A172 (cell line): ENCODE measurements at places on chromosomes 5 and 9. TPM values are rescaled to one million over a fixed set of nuclear protein-coding genes. Genes with fewer than 3 reads are reported as not detected.
A peak's percentile ranks its signal among the peaks of the same experiment; 100 is the strongest.

The RCL1 gene
- total RNA-seq = 10.3 and 12.1 TPM in 2 replicates

The FOXD4 gene
- total RNA-seq = 0.47 and 0.65 TPM in 2 replicates

The PCDHGA1 gene
- total RNA-seq = 1.5 and 1.6 TPM in 2 replicates

The TEX48 gene
- total RNA-seq = not detected in 2 replicates

The LCN12 gene
- 0.07 and 2.2 TPM in 2 replicates for total RNA-seq

The MEGF10 gene
- total RNA-seq = 0.02 TPM in 1 of 2 replicates, not detected in the other

The IFNA21 gene
- not detected in 2 replicates for total RNA-seq

The PCDHGC4 gene
- total RNA-seq = 0.22 TPM in 1 of 2 replicates, not detected in the other

The GHR gene
- total RNA-seq = 0.53 and 1.1 TPM in 2 replicates

The FAT2 gene
- 0.22 and 0.36 TPM in 2 replicates for total RNA-seq

GRCh38 chr9:84490842-84491325, 150.3 kb upstream of the SLC28A3 start:
- DNase-seq = no peak

GRCh38 chr5:59140133-59140532, 557.3 kb downstream of the RAB3C start:
- no peak for DNase-seq

DNA sequence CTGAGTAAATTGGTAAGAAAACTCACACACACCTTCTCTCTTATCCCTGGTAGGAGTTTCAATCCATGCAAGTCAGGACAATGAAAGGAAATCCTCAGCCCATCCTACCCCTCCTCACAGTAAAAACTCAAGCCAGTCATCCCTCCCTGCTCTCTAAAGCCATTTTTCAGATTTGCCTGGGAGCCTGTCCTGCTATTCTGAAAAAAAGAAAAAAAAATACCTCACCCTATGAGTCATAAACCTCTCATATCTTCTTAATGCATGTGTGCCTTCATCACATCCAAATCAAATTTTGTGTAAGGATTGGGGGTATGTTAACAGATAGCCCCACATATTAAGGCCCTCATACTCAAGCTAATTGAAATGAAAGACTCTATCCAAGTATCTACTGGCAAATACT, 14.1 kb downstream of the UGT3A2 start:
- DNase-seq = no peak

GRCh38 chr9:113701774-113702755, 174.0 kb upstream of the ZNF618 start:
- no peak for DNase-seq

- DNase-seq = no peak
Observed at GRCh38 chr9:127809002-127809539, 6.4 kb downstream of the FPGS start.

DNA sequence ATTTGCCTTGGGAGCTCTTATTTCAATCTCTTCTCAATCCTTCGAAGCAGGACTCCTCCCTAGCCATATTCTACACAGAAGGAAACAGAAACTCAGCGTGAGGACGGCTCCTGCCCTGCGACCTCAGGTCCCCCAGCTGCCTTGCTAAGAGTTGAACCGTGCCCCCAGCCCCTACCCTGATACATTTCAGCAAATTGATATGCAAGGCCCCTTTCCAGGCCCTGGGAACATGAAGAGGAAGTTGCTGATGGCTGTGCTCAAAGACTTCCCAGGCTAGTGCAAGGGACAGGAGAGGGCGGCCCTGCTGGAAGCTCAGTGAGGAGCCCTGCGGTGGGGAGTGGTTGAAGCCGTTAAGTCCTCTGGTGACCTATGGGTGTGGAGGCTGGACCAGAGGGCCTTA, 41.5 kb downstream of the BOD1 start:
- no peak for DNase-seq

DNA sequence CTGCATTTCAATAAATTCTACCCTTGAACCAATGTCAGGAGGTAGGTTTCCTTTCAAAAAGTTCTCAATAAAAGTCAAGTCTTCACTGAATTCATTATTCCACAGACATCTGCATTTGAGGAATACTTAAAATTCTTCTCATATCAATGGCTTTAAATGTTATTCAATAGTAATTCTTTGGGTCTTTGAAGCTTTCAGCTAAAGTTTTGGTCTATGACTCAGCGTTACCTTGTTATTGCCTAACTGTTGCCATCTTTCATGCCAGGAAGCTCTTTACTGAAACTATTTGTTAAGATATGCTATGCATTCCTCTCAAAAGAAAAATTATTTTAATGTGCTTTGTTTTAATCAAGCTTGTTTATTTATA, 170.5 kb downstream of the NNT start:
- DNase-seq = peak; percentile 88

DNA sequence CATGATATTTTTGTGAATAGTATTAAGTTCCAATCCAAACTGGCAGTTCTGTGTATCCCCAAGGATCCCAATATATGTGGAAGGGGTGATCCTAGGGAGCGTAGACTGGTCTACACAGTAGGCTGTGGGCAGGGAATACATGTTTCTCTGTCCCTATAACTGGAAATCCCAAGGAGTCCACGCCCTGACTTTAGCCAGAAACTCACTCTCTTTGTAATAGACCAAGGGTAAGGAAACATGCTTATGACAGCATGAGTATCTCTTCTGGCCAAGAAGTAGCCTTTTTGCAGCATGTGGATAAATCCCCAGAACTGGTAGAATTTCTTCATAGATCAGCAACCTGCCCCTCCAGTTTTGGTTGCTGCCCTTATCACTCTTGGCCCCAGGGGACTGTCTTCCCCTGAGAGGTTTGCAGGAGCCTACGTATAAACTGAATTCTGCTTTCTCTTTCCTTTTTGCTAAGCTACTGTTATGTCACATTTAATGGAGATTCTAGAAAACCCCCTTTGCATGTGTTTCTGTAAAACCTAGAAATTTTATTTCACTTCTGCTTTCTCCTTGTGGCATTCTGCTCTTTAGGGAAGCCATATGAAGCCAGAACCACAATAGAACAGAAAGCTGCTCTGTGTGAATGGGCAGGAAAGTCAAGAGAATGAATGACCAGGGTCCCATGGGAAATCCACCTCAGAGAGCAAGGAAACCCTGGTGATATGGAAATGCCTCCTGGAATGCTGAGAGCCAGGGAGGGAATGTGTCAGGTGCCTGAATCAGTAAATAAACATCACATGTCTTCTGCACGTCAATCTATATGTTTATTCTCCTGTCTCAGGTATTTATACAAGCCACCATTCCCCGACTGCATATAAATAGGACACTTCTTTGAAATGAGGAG, 3.5 kb downstream of the IFNA2 start:
- no peak for DNase-seq

- DNase-seq = no peak
Observed at GRCh38 chr5:132840896-132841295, 10.4 kb upstream of the SHROOM1 start.

DNA sequence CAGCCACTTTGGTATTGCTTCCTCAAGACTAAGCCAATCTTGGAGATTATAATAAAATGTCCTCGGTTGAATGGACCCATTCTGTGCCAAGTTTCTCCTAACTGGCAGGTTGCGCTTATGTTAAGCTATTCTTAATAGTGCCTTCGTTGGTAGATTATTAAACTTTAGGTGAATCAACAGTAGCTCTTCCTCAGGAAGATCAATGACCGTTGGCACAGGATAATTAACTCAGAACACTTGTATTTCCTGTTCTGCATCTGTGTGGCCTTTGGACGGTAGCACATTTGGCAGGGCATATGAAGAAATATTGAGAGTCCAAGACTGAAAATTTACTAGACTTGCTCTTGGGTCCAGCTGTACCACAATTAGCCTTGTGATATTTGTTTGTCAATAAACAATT, 402.9 kb downstream of the MLLT3 start:
- no peak for DNase-seq

DNA sequence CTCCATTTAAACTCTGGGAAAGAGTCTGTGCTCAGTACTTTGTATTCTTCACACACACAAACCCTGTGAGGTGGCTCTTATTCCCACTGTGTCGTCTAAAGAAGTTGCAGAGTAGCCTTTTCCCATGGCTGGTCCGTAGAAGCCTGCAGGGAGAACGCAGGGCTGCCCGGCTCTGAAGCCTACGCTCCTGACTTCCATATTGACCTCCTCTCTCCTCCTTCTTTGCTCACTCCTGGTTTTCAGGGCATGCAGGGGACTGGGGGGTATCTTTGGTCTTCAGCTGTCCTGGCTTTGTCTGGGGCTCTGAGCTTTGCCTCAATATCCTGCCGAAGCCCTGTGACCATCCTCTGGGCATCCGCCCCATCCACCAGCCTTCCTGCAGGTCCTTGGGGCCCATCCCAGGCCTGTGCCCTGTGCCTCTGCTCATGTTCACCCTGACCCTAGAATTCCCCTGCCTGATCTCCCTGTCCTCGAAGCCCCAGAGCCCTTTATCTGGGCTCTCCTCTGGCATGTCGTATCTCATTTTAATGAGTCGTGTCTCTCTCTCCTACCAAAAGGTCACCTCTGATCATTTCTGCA, 83.8 kb upstream of the FSTL4 start:
- DNase-seq = no peak

GRCh38 chr5:52685566-52685965, 102.2 kb upstream of the ITGA1 start:
- no peak for DNase-seq

DNA sequence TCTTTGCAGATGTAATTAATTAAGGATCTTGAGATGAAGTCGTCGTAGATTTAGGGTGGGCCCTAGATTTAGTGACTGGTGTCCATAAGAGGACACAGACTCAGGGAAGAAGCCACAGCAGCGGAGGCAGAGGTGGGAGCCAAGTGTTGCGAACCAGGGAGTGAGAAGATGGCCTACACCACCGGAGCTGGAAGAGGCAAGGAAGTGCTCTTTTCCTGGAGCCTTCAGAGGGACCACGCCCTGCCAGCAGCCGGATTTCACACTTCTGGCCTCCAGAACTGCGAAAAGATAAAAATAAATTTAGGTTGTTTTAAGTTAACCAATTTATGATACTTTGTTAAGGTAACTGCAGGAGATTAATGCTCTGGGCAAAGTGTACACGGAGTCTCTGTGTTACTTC, 30.7 kb downstream of the EHMT1 start:
- DNase-seq = no peak

- DNase-seq = no peak
Observed at GRCh38 chr5:141382469-141383294, at the start of gene PCDHGA7. Gene PCDHGA7 (plus strand): TSS chr5:141382742. CDS start chr5:141382900, 158 bp downstream.

DNA sequence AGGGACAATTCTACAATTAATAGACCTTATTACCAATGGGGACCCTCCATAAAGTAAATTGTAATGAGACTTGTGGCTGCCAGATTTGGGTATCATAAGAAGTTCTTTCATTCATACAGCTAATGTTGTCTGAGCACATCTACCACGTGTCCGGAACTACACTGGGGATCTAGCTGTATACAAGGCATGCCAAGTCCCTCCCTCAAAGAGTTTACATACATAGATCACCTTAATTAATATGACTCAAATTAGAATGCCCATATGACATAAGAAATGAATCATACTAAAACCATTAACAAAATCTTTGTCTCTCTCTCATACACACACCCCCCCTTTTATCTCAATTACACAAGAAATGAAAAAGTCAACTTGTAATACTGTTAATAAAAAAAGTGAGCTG, 18.0 kb upstream of the NR4A3 start:
- DNase-seq = no peak

DNA sequence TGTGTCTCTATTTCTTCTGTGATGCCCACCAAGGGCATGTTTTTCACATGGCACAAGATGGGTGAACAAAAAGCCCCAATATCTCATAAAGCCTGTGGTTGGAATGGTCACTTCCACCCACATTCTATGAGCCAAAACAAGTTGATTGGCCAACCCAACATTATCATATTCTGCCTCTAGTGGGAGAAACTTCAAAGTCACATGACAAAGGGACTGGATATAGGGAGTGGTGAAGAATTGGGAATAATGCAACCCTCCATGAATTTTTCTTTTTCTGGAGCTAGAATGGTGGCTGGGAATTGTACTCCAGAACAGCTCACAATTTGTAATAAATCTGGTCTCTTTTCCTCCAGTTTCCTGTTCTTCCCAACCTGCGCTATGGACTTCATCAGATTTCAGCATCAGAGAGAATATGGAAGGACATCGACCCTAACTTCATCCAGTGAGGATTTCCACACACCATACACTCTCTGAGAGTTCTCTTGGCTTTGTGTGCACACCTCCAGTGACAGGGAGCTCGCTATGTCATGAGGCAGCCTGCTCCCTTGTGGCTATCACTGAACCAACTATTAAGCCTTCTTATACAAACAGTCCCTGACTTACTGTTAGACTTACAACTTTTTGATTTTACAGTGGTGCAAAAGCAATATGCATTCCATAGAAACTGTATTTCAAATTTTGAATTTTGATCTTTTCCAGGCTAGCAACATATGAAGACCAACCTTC, 12.0 kb upstream of the B4GALT1 start:
- no peak for DNase-seq

GRCh38 chr9:114083666-114084065, 5.6 kb upstream of the AMBP start:
- DNase-seq = no peak

GRCh38 chr9:111926421-111926875, 29.8 kb downstream of the UGCG start:
- no peak for DNase-seq

DNA sequence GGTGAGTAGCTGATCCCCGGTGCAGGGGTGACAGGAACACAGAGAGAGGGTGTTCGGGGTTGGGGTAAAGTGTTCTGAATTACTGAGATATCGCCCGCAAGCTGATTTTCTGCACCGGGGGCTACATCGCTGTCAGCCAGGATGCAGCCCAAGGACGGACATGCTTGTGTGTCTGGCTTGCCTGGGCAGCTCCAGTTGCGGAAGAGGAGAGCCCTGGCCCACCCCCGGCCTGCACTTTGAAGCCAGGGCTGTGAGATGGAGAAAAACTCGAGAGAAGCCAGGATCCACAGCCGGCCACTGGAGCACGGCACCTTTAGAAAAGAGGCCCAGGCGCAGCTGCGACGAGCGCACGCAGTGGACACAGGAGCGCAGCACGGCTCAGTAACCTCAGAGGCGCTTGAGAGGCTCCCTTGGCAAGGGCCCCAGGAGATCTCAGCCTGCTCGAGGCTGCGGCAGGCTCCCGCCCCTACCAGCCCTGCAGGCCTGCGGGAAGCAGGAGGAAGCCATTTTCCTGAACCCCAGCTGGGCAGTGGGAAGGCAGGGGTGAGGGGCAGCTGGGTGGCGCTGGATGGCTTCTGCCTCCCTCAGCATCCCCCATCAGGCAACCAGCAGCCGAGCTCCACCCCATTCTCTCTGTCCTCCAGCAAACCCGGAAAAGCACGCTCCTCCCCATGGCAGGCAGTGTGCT, 59.2 kb downstream of the C9orf50 start:
- no peak for DNase-seq

DNA sequence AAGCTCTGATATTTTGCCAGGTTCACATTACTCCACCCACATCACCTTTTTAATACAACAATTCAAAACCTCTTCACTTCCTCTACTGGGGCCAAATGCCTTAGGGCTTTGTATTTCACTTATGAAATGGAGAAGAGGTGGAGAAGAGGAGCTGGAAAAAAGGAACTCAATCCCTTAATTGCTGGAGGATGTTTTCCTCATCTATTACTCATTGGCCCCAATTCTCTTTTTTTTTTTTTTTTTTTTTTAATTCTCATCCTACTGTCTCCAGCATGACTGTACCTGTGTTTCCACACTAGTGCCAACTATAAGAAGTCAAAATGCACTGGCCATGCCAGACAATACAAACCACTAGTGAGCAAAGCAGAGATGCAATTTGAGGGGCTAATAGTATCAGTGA, 20.9 kb downstream of the FAM13B start:
- DNase-seq = no peak

- DNase-seq = no peak
Observed at GRCh38 chr5:4941957-4942830, 197.9 kb upstream of the ADAMTS16 start.
